Myometrial cell (primary cell): ENCODE measurements at places on chromosomes 7 and 10. TPM values are rescaled to one million over a fixed set of nuclear protein-coding genes. Genes with fewer than 3 reads are reported as not detected.

LRRC61 gene
- total RNA-seq = 1.7 and 3.9 TPM in 2 replicates

TFEC gene
- total RNA-seq = not detected in 2 replicates

CYP26C1 gene
- total RNA-seq = not detected in 2 replicates

PDZD8 gene
- total RNA-seq = 11.8 and 15.1 TPM in 2 replicates

ZNF503 gene
- 8.1 and 12.4 TPM in 2 replicates for total RNA-seq

AGR2 gene
- not detected in 2 replicates for total RNA-seq

LGI1 gene
- total RNA-seq = not detected in 2 replicates

FAM25A gene
- total RNA-seq = not detected in 2 replicates

SORCS1 gene
- total RNA-seq = not detected in 2 replicates

TRIM4 gene
- 22.5 and 28.9 TPM in 2 replicates for total RNA-seq

RARRES2 gene
- total RNA-seq = 0.86 and 4.8 TPM in 2 replicates

TYW1B gene
- total RNA-seq = 0.53 and 1.4 TPM in 2 replicates

CBX3 gene
- 86.8 and 110 TPM in 2 replicates for total RNA-seq
